DMS 273 treated with DMSO at 0.1 percent for 48 hours (cell line): ENCODE measurements at places on chromosomes 5 and 9.

DNA sequence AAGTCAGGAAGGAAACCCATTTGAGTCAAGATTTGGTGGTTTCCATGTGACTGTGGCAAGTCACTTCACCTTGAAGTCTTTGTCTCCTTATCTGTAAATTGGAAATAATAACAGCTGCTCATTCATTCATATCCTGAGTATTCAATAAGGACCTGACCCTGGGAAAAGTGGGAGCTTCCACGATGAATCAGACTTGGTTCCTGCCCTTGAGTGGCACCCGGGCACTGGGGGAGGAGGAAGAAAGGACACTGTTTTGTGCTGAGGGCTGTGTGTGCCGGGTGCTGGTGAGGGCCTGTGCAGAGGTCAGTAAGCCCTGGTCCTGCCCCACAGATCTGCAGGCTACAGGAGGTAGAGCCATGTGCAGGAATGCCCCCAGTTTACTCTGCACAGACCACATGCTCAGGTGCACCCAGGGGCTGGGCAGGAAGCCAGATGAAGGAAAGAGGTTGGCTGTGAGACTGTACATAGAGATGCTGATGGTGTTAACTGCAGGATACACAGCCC, 6.8 kb downstream of the NDST1 start:
- DNase-seq: peak; percentile 15

- DNase-seq: no peak
These were observed 48.8 kb downstream of the PRRT1B start for GRCh38 chr9:131593936-131594665.

DNA sequence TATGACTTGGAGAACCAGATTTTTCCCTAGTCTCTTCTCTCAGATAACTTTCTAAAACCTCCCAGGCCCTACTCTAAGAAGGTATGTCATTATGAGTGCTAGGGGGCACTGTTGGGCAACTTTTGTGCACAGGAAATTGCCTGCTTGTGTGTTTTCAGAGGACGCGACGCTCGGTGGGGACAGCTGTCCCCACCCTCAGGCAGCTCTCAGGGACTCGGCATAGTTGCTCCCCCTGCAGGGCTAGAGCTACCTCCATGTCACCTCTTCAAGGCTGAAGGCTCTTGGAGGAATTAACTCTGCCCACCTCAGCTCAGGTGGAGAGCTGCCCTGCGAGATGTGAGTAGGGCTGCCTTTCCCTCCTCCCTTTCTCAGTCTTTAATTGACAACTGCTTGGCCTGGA, 10.2 kb upstream of the TIFAB start:
- DNase-seq: peak; percentile 49

GRCh38 chr5:71701407-71701806, 17.7 kb upstream of the CARTPT start:
- no peak for DNase-seq

- DNase-seq: no peak
These were observed 17.4 kb downstream of the FBXW2 start for GRCh38 chr9:120775859-120776258.

DNA sequence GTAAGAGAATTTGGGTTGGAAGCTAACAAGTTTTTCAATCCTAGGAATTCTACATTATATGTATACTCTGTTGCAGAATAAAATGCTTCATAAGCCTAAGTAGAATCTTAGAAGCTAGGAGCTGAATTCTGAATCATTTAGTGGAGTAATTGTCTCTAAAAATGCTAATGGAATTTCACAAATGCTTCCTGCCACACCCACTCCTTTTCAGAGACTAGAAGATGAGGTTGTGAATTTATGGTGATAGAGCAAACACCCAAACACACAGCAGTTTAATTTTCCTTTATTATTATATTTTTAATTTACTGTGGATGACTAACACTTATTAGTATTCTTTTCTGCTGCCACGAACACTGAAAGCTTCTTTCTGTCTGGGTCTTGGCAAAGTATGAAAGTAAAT, 208.0 kb upstream of the PDE4D start:
- no peak for DNase-seq

DNA sequence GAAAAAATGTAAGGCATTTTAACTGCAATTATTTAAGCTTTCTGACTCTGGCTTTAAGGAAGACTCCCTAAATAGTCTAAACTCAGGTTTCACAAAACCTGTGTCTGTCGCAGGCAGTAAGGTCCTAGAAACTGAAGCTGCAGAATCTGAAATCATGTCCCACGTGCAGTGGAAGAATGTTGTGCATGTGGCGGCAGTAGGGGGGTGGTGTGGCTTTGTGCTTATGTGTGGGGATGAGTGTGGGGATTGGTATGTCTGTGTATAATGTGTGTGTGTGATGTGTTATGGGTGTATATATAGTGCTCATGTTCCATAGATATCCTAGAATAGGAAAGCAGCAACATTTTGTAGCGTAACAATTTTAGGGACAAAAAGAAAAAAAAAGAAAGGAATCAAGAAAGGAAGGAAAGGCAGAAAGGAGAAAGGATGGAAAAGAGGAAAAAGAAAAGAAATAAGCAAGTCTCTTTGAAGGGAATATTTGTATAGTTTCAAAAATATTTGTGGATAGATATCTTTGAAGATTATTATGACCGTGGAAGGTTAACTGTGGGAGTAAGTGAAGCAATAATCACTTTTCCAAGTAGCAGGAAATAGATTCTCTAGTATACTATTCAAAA, 6.6 kb downstream of the ANKDD1B start:
- DNase-seq: no peak
